Mucosa of descending colon (tissue), 3 donors: ENCODE measurements at places on chromosomes 7 and 10.

DNA sequence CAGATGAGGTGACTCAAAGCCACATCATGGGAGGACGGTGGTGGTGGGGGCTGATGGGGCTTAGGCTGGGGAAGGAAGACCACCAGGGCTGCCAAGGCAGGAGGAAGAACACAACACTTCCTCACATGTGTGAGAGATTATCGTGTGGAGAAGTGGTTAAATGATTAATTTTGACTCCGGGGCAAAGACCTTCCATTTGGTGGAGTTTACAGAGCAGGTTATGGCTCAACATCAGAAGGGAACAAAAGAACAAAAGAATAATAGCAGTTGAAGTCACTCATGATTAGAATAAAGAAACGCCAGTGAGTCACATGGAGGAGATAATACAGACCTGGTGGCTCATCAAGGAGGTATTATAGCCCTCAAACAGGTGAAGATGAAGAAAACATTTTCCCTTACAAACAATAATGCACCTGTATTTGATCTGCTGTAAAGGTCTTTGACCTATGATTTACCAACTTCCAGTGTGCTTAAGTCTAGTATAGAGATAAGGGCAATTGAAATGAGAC lies 170.1 kb downstream of the PKD1L1 start:
- DNase-seq: no peak

DNA sequence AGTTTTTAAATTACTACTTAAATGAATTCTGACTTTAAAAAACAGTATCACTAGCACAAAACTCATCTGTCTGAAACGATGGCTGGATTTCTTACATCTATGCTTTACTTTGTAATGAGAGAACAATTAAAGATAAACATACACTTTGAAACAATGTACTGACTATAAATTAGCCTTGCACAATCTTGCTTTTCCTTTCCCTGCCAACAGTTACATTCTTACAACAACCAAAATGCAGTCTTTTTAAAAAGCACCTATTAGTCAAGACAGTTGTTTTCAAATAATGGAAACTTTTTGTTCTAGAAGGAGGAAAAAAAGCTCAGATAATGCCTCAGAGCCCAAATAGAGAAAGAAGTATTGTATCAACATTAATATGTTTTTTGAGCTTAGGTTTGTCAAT lies 153.3 kb downstream of the ELMO1 start:
- DNase-seq: no peak

GRCh38 chr7:151893405-151893923 lies 16.5 kb upstream of the PRKAG2 start:
- no peak for DNase-seq

DNA sequence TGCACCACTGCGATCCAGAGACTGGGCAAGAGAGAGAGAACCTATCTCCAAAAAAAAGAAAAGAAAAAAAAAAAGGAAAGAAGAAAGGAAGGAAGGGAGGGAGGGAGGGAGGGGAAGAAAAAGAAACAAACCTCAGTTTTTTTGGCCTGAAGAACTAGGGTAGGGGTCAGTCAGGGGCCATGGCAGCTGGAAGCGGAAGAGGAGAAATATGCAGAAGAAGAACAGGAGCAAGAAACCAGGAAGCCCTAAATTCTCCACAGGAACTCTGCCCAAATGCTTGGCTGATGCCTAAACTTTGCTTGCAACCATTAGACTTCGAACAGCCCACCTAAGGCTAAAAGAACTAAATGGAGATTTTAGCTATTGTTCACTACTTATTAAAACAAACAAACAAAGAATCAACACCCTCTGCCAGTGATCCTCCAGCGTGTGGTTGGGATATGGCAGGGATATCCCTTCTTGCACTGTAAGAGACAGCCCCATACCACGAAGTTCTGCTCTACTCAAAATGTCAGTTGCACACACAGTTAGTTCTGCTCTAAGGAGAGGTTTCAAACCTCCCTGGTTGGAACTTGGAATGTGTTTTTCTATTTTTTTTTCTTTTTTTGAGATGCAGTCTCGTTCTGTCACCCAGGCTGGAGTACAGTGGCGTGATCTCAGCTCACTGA lies 139.5 kb downstream of the FAM107B start:
- DNase-seq: no peak

- no peak for DNase-seq
These were observed 9.0 kb downstream of the SFRP5 start for GRCh38 chr10:97762816-97763215.

DNA sequence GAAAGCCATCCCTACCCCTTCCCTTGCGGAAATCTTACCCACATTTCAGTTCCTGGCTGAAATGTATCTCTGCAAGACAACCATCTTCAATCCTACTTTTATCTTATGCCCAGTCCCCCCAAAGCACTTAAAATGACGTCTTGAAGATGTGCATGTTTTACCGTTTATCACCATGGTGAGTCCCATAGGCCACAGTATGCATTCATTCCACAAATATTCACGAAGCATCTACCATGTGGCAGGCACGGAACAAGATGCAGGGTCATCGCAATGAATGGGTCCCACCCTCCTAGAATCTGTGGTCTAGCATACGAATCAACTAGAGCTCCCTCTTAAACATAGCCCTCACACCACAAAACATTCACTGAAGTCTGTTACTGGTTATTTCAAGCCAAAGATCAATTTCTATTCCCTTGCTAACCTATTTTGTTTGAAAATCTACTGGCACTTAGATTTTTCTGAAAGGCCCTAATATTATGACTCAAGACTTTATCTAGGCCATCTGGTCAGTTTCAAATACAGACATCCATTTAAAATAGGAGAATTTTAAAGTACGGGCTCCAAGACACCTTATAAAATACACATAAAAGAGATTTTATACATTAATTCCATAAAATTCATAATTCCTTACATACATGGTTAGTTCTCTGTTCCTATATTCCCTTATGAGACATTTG lies 99.4 kb downstream of the PARD3 start:
- DNase-seq: no peak

- no peak for DNase-seq
These were observed 29.4 kb downstream of the PHTF2 start for GRCh38 chr7:77827999-77828398.

- no peak for DNase-seq
These were observed 26.7 kb upstream of the LYZL2 start for GRCh38 chr10:30656233-30656632.

DNA sequence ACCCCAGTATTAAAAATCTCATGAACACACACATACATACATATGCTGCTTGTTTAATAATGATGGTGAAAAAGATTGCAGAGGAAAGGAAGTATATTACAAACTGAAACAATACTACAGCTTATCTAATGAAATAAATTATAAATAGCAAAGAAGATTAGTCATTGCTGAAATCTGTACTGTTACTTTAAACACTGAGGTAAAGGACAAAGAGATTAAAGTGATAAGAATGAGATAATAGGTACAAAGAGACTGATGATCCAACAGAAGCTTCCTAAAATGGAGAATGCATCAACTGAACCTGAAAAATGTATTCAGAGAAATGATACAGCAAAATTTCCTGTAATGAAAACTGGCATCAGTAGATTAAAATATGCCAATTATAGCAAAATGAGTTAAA lies 91.5 kb upstream of the KCND2 start:
- DNase-seq: no peak

- no peak for DNase-seq
These were observed 763.2 kb downstream of the GRID1 start for GRCh38 chr10:85603151-85603940.

GRCh38 chr7:128876978-128877755 lies 14.5 kb downstream of the ATP6V1F start:
- peak; percentile 39 for DNase-seq

- no peak for DNase-seq
These were observed 73.0 kb upstream of the ADRB1 start for GRCh38 chr10:113970641-113971040.

DNA sequence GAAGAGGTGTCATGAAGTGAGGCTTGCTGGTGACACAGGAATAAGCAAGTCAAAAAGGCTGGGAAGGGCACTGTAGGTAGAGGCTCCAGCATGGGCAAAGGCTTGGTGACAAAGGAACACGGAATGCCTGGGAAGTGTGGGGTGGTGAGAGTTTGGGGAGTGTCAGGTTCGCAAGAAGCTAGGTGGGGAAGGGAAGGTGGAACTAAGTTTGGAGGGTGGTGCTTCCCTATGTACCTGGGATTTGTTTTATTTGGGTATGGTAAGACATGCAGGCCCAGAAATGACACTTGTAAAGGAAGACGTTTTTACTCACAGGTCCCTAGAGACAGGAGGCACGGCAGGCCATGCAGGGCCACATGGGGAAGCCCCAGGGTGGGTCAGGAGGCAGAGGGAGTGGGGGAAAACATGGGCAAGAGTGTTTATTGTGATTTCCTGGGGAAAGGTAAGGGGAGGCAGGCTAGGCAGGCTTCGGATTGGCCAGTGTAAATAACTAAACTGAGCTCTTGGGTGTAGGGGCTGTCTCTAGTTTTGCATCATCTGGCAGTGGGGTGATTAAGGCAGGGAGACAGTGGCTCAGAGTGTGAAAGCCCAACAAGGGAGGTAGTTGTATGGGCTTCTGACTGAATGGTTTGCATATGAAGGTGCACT lies 52.1 kb downstream of the SH2D4B start:
- DNase-seq: no peak

DNA sequence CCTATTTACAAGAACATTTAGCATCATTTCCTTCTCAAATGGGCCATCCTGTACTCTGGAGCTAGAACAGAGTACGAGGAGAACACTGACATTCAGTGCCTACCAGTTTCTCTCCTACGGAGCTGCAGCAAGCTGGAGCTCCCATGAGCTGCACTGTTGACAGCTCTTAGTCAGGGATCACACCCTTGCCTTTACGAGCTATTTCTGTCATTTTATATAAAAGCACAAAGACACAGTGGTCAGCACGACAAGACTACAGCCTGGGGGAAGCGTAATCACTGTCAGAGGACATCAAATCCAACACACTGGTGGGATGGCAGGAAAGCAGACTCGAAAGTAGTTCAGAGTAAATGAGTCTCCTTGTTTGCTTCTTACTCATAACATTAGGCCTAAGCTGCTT lies 2.7 kb downstream of the CDCA7L start:
- DNase-seq: no peak
